ENCODE measurements at places on chromosomes 13 and 19. TPM values are rescaled to one million over a fixed set of nuclear protein-coding genes. Genes with fewer than 3 reads are reported as not detected.

Gene POSTN
- 0.17 TPM for total RNA-seq

Gene CNN2
- 114 TPM for total RNA-seq

Gene ZNF738
- 9.3 TPM for total RNA-seq

Gene PLK5
- total RNA-seq: not detected

Gene ZNF534
- not detected for total RNA-seq

Measured in spleen (tissue), 13 donors.